Activated naive CD4-positive, alpha-beta T cell treated with anti-CD3 and anti-CD28 coated beads, Interleukin-2, amount 50 U/mL, for 72 hours (primary cell): ENCODE measurements at places on chromosomes 11 and 22.

- no peak for DNase-seq
Observed at GRCh38 chr22:48581796-48582469, 1245.7 kb downstream of the BRD1 start.

DNA sequence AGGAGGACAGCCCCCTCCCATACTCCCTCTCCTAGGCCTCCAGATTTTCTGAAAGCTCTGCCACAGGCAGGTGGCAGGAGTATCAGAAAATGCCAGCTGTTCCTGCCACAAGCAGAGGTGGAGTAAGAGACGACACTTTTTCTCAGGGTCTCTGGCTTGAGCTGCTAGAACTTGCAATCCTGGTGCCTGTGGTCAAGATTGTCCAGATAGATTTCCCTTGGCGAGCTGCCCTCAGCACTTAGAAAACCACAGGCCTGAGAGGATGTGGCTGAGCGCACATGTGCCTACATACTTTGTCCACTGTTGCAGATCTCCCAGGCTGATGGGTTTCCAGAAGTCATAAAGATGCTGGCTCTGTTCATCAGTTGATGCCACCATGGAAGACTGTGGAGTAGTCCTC is 65.7 kb upstream of the NAV2 start:
- no peak for DNase-seq

DNA sequence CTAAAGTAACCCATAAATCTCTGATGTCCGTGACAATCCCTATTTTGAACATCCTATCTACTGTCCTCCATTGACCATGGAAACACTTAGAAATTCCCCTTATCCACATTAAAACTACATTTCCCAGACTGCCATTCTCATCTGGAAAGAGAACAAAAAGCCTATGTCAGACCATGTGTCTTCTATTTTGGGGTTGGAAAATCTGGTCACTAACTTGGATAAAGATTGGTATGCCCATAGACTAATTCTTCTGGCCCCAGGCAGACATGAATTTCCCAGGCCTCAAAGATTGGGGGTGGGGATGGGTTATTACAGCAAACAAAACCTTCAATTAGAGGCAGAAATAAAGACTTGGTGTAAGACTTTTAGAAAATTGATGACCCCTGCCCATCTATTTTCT is 30.9 kb upstream of the CREB3L1 start:
- no peak for DNase-seq

DNA sequence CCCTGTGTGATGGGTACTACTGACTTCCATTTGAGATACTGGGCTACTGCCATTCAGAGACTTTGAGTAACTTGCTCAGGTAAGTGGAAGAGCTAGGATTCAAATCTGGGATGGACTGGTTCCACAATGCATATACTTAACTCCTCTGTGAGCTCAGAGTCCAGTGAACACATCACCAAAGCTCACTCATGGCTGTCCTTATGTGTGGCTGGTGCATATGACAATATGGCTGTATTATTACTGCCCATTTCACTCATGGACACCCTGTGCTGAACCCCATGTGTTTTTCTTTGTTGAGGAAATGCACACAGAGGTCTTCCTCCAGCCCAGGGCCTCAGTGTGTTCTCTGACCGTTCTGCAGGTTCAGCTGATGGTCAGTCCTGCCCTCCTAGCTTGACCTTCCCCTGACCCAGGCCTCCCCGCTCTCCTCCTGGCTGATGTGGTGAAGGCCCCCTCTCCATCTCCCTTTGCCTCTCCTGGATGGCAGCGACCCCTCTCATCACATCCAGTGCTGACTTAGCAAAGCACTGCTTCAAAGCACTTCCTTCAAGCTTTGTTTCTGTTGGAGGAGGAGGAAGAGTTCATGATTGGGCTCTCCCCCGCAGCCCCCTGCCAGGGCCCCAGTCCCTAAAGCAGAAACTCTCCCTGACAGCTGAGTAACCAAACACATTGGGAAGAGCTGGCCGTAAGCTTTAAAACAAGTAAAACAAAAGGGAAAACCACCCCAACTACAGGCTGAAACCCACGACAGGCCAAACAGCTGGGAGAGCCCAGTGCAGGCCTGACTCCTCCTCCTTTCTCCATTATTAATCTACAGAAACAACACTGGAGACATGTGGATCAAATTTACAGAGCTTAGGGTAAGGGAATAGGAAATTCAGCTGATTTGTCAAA is 101.2 kb downstream of the NAT10 start:
- DNase-seq: no peak

DNA sequence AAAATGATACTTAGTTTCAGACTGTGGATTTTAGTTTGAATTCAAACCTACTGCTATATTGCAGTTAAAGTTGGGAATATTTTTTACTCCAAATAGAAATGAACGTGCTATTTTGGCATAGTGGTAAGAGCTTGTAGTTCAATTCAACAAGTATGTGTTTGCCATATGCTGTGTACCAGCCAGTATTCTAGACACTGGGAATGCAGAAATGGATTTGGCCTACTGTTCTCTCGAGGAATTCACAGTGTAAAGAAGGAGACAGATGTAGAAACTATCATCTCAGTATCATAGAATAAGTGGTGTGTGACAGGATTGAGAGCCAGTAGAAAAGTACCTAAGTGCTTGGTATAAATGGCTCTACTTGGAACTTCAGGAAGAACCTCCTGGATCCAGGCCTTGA is 80.4 kb downstream of the ATXN10 start:
- DNase-seq: no peak

- no peak for DNase-seq
Observed at GRCh38 chr22:37880668-37881440, 25.2 kb upstream of the MICALL1 start.

GRCh38 chr11:13465909-13466371 is 2.9 kb upstream of the BTBD10 start:
- no peak for DNase-seq
